ENCODE measurements at places on chromosomes 5 and 9.

DNA sequence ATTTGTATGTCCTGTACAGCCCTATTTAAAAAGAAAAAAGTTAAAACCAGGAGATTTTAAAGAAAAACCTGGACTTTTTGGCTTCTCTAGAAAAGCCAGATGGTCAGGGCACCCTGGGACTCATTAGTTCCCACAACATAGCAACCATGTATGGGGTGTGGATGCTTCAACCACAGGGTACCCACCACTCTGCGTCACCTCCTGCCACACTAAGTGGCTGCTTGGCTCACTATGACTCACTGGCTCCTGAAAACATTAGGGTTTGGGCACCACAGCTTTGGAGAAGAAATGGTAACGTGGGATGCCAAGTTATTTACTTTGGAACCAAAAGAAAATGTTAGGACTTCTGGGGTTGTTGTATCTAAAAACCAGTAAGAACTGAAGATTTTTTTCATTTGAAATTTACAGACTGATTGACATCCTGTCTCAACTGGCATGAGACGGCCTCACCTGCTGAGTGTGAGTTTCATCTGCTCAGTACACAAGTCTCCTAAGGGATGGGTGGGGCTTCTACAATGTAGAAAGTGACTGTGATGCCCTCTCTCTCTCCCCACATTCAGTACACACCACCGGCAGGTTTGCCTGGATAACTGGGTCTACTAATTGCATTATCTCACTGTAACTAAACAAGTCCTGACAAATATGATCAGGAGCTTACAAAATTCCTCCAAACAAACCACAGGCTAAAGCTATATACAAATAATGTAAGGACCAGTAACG, 103.9 kb downstream of the ESM1 start:
- no peak for DNase-seq

DNA sequence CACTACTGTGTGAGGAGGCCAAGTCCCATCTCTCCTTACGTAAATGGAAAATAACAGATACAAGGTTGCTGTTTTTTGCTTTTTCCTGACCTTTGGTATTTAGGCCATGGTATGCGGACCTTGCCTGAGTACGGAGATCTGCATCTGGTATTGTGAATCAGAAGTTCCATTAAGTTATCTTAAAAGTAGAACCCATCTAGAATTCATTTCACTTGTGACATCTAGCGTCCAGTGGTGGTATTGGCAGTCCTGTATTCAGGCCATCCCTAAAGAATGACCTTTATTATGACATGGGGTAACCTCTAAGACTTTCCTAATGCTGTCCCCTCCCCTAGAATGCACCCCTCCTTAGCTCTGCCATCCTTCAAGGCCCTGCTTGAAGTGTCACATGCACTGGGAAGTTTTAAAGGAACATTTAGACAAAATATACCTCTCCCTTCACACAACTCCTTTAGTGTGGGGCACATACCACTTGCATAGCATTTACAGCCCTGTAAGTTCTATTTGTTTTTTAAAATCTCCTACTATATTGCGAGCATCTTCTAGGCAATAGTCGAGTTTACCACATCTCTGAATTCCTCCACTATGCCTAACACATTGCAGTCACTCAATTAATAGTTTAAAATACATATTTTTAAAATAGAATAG, 1.9 kb upstream of the SPDL1 start:
- DNase-seq: peak; percentile 60

DNA sequence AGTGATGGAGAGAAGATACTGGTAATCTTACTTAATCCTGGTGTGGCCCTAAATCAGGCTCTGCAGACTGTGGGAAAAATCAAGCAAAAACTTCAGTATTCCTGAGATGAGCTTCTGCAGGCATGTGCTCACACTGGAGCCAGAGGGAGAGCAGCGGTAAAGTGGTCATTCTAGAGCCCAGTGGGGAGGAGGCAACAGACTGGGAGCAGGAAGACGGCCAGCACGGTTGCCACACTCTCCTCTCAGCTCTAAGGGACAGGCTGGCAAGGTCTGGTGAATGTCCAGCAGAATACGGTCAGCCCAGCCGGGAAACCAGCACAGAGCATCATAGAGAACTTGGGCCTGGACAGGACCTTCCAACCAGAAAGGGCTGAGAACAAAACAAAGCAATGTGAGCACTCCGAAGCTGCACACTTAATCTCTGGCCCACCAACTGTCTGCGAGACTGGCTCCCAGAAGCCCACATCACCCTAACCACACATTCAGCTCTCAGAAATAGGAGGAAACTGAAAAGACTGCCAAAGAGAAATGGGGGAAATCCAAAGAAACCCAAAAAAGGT, 30.3 kb downstream of the MED27 start:
- DNase-seq: no peak

- no peak for DNase-seq
These were observed 7.2 kb upstream of the SPOCK1 start for GRCh38 chr5:137506296-137506695.

DNA sequence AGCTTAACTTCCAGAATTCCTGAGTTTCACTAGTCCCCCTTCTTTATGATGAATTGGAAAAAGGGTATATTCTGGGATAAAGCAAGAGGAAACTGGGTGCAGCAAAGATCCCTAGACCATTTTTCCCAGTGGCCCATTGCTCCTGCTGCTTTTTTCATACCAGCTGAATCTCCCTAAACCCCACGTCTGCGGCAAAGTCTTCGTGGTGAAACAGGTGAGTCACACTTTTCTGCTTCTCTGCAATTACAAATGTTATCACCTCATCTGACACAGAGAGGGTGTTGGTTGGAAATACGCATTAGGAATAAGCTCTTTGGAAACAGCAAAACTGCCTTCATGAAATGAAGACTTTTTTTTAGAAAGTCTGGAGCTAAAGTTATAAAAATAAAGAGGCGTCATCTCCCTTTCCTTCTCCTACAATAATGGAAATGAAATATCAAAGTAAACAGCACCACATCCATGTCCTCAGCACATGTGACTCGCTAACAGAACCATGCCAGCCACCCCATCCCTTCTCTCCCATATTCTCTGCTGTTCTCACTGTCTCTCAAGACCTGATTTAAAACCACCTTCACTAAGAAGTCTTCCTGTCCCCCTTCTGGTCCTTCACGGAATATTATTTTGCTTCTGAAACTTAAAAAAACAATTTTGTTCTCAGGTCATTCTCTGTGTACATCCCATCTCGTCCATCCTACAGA, 39.5 kb upstream of the GLRX start:
- DNase-seq: no peak

- DNase-seq: no peak
These were observed 74.7 kb downstream of the SPRY4 start for GRCh38 chr5:142250119-142250518.

All from stimulated activated CD4-positive, alpha-beta T cell treated with anti-CD3 and anti-CD28 coated beads, Interleukin-4, amount 100 ng/mL, for 48 hours (primary cell).